NCI-H82 (cell line): ENCODE measurements at places on chromosomes 6 and 20.

GRCh38 chr6:49966823-49967222 lies 2.6 kb downstream of the DEFB113 start:
- no peak for DNase-seq

DNA sequence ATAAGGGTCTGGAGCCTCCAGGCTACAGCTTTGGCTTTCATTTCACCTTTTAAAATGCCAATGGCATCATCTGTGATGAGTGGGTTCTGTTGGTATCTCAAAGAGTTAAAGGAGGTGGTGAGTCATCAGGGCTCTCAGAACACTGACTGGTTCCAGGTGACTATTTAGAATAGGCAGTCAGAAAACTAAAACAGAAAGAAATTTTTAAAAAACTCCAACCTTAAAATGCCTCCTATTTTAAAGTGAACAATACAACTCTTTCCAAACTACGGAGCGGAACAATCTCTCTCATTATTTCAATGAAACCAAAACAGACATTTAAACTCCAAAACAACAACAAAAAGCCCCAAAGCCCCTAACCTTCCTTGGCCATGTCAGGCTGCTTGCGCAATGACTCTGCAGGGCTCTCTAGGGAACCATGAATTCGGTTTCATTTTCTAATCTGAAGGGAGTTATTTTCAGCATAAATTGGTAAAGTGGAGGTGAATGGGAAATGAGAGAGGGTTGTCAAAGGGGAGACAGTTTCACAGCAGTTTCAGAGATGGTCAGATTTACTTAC lies 194.9 kb downstream of the KIF6 start:
- DNase-seq = no peak

DNA sequence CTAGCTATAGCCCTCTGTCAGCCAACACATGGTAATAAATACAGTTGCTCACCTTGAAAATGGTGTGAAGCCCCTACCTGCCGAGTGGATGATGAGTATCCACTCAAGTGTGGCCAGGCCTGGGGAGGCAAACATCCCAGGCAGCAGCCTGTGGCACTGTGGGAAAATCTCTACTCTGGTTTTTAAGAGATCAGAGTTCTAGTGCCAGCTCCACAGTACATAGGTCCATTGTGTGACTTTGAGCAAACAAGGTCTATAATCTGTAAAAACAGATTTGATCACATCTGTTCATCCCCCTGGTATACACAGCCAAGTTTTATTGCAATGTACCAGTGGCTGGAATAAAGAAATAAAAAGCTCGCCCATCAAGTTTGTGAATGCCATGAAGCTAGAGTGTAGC lies 82.7 kb upstream of the ARMC2 start:
- no peak for DNase-seq

DNA sequence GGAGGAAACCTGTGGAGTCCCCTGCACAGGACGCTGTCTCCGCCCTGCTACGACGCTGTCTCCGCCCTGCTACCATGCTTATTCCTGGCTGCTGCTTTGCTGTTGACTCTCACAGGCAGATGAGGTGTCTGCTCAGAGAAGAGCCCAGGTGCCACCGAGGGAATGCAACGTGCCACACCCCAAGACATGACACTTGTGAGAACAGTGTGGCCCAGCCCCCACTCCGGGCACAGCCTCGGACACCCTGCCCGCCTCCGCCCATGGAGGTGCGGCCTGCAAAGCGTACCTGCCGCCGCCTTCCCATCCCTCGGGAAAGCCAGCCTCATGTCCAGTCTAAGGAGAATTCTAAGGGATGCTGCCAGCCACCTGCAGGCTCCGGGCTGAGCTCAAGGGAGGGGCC lies 15.6 kb upstream of the MRGBP start:
- DNase-seq = peak; percentile 72

DNA sequence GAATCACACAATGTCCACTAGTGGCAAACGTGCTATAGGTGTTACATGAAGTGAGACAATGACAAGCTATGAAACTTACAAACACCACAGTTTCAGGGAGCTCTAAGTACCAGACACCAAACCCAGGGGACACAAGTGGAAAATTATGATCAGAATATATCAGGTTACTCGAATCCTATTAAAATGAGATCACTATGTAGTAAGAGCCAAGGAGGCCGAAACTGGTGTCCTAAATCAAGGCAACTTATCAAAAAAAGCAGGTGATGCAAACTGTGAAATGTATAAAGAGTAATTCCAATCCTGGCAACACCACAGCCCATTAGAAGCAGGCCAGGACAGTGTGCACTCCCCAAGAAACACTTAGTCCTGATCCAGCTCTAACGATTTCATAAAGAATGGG lies 100.3 kb downstream of the ARHGAP18 start:
- no peak for DNase-seq

DNA sequence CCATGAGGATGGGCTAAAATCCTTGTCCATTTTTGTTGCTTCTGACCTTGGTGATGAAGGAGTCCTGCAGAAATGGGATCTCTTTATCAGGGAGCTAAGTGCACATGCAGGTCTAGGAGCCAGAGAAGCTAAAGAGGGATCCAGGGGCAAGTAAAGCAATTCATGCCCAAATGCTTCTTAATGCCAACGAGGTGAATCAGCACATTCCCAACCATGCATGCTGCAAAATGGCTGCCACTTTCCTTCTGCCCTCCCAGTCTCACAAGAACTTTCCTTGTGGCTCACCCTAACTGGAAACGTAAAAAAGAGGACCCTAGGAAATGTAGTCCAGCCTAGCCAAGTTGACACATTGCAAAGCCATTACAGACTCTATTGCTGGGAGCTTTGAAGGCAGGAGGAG lies 298.4 kb downstream of the MAFB start:
- no peak for DNase-seq

GRCh38 chr6:43803783-43804549 lies 34.0 kb downstream of the VEGFA start:
- DNase-seq = no peak

GRCh38 chr20:43752561-43753301 lies 25.9 kb upstream of the GTSF1L start:
- no peak for DNase-seq

DNA sequence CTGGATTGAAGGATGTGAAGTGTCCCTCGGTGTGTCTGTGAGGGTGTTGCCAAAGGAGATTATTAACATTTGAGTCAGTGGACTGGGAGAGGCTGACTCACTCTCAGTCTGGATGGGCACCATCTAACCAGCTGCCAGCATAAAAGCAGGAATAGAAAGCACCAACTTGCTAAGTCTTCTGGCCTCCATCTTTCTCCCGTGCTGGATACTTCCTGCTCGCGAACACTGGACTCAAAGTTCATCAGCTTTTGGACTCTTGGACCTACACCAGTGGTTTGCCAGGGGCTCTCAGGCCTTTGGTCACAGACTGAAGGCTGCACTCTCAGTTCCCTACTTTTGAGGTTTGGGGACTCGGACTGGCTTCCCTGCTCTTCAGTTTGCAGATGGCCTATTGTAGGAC lies 220.3 kb upstream of the LRFN2 start:
- no peak for DNase-seq

- DNase-seq = no peak
Observed at GRCh38 chr20:50983321-50983720, 24.7 kb downstream of the MOCS3 start.

DNA sequence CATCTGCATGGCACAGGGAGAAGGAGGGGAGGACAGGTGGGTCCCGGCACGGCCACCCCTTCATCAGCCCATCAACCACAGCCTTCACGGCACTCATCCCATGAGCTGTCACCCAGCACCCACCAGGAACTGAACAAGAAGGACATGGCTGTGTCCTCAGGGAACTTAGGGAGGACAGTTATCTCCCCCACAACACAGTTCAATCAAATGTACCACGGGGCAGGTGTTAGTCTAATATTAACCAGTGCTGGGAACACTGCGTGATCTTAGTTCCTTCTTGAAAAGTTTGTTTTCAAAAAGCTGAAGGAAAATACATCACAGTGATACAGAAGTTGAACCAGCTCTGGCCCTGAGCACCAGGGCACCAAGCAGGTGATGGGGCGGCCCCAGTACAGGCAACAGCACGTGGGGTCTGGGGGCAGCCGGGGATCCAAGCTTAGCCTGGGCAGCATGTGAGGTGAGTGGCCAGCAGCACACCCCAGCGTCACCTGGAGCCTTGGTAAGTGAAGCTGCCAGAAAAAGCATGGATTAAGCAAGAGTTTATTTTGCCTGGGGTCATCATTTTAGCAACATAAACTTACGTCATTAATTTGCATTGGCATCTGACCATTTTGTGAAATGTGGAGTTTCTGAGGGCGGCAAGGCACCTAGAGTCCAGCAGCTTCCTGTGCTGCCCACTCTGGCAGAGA lies 35.5 kb upstream of the AFDN start:
- DNase-seq = no peak

- DNase-seq = no peak
Observed at GRCh38 chr6:75176076-75176582, 29.7 kb downstream of the COL12A1 start.

- DNase-seq = no peak
Observed at GRCh38 chr6:158725704-158726103, 75.8 kb downstream of the SYTL3 start.

- DNase-seq = no peak
Observed at GRCh38 chr6:1118287-1118647, 193.6 kb upstream of the FOXQ1 start.

- DNase-seq = no peak
Observed at GRCh38 chr6:29763491-29764289, 40.5 kb downstream of the HLA-F start.

DNA sequence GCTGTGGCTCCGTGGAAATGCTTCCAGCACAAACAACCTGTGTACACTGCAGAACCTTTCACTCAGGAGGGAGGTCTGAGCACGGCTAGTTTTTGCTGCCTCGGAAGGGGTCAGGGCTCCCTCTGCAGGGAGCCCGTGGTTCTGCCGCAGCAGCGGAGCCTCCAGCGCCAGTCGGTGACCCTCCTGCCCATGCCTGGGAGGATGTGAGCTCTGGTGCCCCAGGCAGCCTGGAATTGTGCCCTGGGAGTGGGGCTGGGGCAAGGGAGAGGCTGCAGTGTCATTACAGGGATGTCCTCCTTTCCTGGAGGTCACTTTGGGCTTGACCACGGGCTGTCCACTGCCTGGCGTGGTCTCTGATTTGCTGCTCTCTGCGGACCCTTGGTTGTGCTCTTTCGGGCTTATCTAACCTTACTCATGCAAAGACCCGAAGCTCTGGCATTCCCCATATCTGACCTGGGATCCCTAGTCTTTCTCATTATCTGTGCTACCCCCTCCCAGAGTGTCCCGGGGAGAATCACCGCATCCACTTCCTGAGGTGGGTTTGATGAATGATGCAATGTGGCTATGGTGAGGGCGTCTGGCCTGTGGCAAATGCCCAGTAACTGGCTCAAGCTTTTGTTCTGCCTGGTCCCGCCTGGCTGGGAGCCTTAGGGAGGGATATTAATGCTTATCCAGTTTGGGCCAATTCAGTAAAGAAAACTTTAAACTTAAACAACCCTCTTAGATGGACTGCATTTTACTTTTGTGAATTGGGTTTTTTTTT lies 59.6 kb upstream of the TAGAP start:
- peak; percentile 76 for DNase-seq

DNA sequence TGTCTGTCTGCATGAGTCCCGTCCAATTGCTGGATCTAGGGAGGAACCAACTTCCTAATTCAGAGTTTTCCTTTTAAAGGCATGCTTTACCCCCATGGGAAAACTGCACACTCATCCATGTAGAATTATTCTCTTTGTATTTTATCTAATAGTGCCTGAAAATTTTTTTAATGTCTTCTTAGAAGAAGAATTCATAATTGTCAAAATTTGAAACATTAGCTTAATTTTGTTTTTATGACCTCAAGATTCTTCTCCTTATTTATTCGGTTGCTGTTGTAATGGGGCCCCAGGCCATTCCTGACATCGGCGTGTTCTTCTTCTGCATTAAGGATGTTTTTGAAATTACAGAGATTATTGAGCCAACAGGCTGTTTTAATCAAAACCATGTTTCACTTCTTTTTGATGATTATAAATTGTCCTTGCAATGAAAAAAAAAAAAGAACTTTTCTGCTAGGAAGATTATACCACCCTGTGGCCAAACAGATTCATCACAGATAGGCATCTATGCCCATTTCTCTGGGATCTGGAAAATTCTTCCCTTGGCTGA lies 100.3 kb downstream of the ZNF217 start:
- DNase-seq = no peak

- DNase-seq = no peak
Observed at GRCh38 chr6:93918258-93918657, 498.9 kb upstream of the EPHA7 start.

- no peak for DNase-seq
Observed at GRCh38 chr6:33610067-33610466, 11.1 kb upstream of the ITPR3 start.

- DNase-seq = peak; percentile 99
Observed at GRCh38 chr6:18154507-18155149, at the start of gene TPMT. TSS of gene TPMT (minus strand) at chr6:18155077. CDS start at chr6:18149127, 5,950 bp downstream.

DNA sequence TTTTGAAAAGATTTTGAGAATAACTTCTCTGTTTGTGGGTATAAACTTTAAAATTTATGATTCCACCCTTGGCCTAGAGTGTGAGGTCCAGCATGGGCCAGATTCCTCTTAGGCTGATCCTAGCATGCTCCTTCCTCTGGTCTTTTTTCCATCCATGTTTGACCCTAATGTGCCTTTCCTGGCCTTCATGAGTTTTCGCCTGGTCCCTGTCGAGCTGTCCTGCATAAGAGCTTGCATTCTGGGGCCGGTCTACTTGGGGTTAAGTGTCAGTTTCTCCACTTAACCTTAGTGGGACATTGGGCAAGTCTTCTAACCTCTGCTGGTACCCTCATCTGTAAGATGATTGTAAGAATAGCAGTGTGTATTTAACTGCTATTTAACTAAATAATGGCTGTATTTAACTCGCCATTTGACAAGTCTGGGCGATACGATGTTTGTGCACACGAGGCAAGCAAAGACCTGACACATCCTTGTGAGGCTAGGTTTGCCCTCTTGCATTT lies 40.7 kb upstream of the TAGAP start:
- DNase-seq = no peak

DNA sequence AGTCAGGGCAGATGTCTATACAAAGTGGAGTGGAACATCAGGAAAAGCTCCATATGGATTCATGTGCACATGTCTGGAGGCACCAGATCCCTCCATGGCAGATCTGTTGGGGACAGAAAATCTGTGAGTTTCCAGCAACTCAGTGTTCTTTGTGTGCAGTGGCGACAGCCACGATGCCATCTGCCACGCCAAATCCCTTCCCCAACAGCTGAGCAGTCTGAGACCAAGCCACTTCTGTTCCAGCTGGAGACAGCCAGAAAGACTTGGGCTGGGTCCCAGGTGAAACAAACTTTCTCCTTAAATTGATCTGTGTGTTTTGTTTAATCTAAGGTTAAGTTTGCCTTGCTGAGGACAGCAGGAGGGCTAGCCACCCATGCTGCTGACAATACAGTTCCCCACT lies 22.9 kb downstream of the FKBP1A start:
- DNase-seq = peak; percentile 59

DNA sequence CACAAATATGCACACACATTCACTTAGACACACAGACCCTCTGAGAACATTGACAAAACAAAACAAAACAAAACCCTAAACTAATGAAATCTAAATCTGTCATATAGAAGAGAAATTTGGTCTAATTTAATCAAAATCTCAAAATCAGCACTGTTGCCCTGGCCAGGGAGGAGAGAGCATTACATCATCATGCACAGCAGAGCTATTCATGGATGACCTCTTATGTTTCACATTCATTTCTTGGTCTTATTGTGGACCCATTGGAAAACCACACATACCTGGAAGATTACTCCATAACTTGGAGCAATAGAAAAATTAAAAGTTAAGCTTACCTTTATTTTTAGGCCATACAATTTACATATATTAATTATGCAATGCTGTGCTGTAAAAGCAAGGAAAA lies 1223.6 kb upstream of the GJE1 start:
- no peak for DNase-seq
